T-helper 9 cell (primary cell): ENCODE measurements at places on chromosomes 3 and 15.
A peak's percentile ranks its signal among the peaks of the same experiment; 100 is the strongest.

DNA sequence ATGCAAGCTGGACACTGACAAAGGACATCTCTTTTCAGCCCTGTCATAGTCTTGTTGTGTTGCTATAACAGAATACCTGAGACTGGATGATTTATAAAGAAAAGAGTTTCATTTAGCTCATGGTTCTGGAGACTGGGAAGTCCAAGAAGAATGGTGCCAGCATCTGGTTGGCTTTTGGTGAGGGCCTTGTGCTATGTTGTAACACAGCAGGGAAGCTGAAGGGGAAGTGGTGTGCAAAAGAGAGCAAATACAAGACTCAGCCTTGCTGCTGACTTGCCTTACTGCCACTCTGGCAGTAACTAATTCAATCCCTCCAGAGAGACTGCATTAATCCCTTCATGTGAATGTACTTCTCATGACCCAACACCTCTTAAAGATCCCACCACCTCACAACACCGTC, 356.3 kb upstream of the PROK2 start:
- no peak for DNase-seq

DNA sequence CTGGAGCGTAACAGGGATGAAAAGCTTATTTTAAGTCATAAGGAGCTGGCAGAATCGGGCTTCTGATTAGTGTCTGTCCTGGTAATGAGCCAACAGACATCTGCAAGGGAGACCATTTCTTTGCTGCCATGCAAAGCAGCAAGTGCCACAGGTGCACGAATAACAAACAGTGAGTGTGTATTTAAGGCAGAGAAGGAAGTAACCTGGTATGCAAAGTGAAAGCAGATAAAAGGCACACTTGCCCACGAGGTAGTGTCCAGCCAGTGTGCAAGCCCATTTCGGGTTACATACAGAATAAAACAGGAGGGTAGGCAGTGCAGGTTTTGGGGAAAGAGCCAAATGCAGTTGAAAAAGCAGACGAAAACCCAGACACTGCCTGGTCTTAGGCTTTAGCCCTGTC, 1153.7 kb downstream of the SI start:
- no peak for DNase-seq

GRCh38 chr3:134445636-134446035, 40.1 kb downstream of the ANAPC13 start:
- DNase-seq: no peak

GRCh38 chr15:66996094-66996493, 69.3 kb upstream of the SMAD3 start:
- no peak for DNase-seq

DNA sequence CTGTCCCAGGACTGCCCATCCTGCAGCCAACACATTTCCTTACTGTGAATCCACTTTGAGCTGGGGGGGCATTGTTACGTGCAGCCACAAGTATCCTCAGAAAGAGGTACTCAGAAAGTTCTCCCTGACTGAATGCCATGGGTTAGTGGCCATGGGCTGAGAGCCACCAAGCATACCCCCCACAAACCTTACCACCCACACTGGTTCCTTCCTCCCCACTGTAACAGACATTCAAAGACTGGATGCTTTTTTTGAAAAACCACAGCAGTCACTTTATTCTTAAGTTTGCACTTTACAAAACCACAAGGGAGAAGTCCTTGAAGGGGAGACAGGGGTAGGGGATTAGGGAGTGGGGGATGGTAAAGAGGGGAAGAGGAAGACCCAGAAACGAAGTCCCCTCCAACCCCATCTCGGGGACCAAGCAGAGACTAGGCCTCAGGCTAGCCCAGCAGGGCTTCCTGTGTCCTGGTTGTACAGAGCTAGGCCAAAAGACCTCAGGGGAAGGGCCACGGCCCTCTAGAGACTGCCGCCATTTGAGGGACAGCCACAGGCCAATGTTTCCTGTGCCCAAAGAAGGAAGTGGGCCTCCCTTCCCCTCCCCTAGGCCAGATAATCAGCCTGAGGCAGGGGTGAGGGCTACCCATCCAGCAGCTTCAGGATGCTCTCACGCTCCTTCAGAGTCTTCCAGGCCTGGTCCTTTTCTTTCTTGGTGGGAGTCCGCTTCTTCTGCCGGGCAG, 10.1 kb upstream of the CAMK1 start:
- no peak for DNase-seq

DNA sequence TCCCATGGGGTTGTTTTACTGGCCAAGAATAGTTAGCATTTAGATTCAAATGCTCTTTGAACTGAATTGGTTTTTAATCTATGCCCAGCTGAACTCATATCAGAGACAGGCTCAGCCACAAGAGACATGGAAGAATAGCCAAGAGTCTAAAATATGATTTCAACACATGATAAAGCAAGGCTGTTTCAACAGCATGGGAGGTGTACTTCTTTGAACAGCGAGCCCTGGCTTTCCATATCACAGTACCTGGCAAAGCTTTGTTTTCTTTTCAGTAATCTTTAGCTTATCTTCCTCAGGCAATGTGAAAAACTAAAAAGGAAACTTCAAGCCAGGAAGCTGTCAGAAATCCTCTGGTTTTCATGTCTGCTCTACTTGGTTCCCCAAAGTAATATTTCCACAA, 413.6 kb upstream of the ADAMTS9 start:
- DNase-seq: no peak

- no peak for DNase-seq
These were observed 133.6 kb downstream of the UACA start for GRCh38 chr15:70629735-70630273.

DNA sequence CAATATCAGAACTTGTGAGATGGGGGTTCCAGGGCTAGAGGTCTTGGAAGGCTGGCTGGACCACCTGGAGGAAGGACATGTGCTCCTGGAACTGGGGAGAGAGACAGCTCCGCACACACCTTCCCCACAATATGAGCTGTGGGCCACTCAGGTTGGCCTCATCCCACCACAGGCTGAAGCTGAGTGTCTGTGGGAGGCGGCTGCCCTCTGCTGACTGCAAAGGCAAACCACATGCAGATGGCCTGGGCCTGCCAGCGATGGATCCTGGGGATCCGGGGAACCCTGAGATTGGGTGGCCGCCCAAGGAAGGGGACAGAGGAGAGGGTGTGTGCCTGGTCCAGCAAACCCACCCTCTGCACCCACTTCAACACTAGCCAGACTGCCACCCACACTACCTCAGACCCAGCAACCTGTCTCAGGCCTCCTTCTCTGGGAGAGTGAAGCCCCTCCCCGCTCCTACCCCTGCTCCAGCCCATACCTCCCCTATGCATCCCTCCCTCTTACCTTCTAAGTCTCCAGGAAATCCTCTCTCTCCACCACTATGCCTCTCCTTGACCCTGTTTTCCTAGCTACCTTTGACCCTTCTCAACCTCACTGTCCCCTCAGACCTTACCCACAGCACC, 44.8 kb downstream of the CYP11A1 start:
- DNase-seq: peak; percentile 32

DNA sequence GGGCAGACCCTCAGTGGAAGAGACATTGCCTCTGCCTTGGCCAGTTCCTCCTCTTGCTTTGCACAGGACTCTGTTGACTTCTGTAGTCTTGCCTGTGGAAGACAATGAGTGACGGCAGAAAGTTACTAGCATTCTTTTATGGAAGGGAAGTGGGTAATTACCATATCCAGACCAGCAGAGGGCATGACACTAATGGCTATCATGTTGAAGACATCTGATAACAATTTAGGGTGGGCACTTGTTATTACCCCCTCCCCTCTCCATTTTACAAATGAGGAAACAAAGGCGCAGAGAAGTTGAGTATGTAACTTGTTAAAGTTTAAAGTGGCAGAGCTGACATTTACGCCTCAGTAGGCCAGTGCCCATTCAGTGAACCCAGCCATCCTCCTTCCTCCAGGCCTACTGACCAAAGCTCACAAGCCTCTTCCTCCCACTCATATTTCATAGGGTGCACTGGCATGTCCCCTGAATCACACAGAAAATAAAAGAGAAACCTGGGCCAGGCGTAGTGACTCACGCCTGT, 48.2 kb upstream of the FMN1 start:
- no peak for DNase-seq

- no peak for DNase-seq
These were observed 20.9 kb upstream of the VILL start for GRCh38 chr3:37969596-37970100.

GRCh38 chr3:189001559-189001958, 170.2 kb upstream of the TPRG1 start:
- no peak for DNase-seq

- no peak for DNase-seq
These were observed 305.0 kb upstream of the C2CD4B start for GRCh38 chr15:62469874-62470688.

DNA sequence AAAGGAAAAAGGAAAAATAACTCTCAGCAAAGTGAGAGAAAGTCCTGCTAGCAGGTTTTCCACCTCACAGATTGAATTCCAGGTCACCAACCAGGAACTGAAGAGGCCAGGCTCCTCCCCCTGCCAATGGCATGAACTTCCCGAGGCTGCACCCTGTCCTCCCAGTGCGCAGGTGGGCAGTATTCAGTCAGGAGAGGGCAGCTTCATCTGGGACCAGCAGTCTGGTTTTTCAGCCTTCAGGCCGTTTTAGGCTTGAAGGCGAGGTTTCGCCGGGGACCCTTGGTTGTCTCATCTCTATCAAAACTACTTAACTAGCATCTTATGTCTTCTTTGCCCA, 41.2 kb downstream of the TRAT1 start:
- DNase-seq: no peak

DNA sequence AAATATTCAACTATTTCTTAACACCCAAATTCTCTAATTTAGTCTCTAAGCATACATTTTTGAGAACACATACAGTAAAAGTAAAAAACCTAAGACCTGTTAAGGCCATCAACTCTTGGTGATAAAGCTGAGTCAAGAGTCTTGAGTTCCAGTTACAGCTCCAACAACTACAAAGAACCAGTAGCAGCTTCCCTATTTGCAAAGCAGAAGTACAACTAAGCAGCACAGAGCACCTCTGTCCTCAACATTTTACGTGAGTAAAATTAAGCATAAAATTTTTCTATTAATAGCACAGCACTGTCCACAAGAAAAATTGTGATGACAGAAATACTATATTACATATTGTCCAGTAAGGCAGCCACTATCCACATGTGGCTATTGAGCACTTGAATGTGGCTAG, 4.4 kb downstream of the PCOLCE2 start:
- no peak for DNase-seq
